GM04503 (cell line): ENCODE measurements at places on chromosomes 5 and 9.

GRCh38 chr5:153827397-153827796 lies 211.3 kb downstream of the FAM114A2 start:
- DNase-seq, result no peak

DNA sequence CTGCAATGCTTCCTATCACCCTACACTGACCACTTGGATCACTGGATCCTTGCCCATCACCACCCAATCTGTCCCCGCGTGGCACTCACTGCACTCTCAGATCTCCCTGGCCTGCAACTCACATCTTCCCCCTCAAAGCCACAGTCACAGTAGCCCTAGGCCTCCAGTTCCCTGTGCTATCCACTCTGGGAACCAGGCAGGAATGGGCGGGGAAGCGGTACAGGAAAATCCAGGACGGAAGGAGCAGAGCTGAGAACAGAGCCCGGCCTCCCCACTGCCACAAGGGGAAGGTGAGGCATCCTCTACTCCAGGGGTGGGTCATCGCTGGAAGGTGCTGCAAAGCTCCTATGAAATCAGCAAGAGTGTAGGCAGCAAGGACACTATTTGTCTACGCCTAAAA lies 102.6 kb downstream of the ESM1 start:
- DNase-seq, result no peak

GRCh38 chr5:153562189-153562588 lies 71.7 kb downstream of the GRIA1 start:
- peak; percentile 79 for DNase-seq

- DNase-seq, result no peak
These were observed 233.8 kb downstream of the SEMA6A start for GRCh38 chr5:116340799-116341198.

GRCh38 chr9:33388110-33388994 lies 14.0 kb downstream of the AQP7 start:
- no peak for DNase-seq

DNA sequence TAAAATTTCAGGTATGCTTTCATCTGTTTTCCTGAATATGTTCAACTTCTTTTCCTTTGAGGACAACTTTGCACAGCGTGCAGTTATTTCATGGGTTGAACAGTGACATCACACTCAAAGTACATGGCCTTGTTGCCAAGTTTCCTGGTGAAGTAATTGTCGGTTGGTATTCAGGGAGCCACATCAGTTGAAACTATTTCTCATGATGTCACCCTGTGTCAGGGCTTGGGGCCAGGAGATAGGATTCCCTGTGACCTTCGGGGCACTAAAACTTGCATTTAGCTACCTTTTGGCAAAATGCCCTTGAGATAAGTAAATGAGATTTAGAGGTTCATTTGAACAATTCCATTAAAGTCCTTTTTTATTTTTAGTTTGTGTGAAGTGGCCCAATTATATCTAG lies 383.9 kb downstream of the SH3GL2 start:
- no peak for DNase-seq

DNA sequence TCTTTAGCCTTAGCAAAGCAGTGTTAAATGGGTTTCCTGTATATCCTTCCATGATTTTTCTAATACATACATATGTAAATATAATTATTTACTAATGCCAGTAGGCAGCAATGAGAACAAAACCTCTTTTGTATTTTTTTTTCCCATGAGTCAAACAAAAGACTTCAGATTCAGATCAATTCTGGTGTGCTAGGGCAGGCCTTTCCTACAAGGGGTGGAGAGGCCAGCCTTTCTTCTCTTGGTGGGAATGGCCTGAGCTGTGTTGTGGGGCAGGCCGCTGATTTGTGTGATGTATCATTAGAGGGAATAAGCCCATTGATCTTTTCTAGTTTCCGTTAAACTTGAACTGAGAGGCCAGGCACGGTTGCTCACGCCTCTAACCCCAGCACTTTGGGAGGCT lies 115.5 kb upstream of the DMRT1 start:
- no peak for DNase-seq

GRCh38 chr9:128053560-128053959 lies 13.6 kb downstream of the NAIF1 start:
- DNase-seq, result no peak

DNA sequence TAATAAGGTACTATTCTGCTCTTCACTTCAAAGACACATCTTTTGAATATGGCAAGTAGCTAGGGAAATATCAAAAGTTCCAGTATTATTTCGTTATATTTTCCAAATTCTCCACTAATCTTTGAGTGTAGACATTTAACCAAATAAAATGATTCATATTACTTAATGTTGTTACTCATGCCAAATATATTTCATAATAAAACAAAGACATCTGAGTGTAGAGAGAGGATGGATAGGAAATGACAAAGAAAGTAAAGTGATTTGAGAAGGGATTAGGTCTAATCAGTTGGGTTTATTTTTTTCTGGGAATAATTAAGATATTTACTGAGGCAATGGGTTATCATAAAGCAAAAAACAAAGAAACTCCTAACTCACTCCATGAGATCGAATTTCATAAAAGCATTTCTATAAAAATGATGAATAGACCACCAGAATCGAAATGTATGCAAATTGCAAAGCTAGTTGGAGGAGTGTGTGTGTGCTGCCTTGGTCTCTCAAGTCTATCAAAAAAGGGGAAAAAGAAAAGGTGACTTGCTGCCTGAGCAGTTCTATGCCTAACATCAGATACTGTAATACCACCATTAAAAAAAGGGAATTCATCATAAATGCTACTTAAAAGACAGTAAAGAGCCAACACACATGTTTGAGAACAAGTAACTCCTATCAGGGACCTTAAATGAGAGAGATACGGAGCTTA lies 255.5 kb downstream of the PDE4D start:
- DNase-seq, result no peak

GRCh38 chr9:126952205-126952977 lies 37.8 kb downstream of the RALGPS1 start:
- peak; percentile 6 for DNase-seq

DNA sequence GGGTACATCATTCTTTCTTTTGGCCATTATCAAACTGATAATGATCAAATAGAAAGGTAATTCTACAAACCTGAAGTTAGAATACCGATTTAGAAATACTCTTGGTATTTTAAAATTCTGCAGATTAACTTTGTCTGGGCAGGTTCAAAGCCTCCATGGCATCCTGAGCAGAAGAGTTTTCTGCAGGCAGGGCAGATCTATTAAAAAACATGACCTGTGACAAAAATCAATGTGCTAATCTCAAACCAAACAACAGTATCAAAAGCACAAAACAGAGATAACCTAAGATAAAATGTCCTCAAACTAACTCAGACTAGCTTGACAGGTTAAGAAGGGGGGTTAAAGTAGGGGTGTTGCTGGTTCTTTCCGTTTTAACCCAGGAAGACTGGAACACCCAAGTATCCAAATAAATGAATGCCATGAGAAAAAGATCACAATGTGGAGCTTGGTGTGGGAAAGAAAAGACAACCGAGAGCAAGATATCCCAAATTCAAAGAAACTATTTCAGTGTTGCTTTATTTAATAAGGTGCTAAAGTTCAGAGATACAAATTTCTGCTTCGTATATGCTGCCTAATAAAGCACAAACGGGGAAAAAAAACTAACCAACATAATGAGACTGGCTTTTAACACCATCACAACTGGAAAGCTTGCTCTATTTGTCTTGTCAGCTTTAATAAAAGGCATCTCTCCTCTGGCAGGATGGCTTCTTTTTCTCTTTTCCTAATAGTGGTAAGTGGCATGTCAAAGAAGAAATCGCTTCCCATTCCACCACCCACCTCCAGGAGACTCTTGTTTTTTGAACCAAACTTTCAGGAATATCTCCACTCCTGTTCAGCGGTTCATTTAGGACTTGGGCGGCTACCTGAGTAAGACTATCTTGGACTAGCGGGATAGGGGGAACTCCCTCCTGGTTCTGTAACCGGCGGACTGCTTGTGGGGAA lies 2.3 kb downstream of the EFNA5 start:
- DNase-seq, result no peak

- no peak for DNase-seq
These were observed 20.4 kb downstream of the RPS23 start for GRCh38 chr5:82257729-82258128.

GRCh38 chr9:94946256-94946655 lies 219.8 kb downstream of the AOPEP start:
- no peak for DNase-seq
